ENCODE measurements at places on chromosomes 2 and 18. TPM values are rescaled to one million over a fixed set of nuclear protein-coding genes. Genes with fewer than 3 reads are reported as not detected.

The XDH gene
- total RNA-seq = 0.26 TPM

- no peak for DNase-seq
Observed at GRCh38 chr18:58076052-58076451, 32.0 kb downstream of the NEDD4L start.

The SERPINB2 gene
- 6.6 TPM for total RNA-seq

DNA sequence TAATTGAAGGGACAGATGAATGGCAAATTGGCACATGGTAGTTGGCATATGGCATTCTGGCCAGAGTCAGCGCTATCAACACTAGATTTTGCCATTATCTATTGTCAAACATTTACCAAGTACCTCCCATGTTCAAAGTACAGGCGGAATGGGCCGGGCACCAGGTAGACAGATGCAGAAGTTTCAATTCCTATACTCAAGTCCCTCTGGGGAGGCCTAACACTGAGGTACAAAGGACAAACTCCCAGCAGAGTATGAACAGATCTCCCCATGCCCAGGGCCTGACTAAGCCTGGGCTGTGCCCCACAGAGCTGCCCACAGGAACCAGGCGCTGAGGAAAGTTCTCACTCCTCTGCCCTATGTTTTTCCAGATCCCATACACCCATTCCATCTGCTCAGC, 257.5 kb upstream of the KLHL29 start:
- no peak for DNase-seq

DNA sequence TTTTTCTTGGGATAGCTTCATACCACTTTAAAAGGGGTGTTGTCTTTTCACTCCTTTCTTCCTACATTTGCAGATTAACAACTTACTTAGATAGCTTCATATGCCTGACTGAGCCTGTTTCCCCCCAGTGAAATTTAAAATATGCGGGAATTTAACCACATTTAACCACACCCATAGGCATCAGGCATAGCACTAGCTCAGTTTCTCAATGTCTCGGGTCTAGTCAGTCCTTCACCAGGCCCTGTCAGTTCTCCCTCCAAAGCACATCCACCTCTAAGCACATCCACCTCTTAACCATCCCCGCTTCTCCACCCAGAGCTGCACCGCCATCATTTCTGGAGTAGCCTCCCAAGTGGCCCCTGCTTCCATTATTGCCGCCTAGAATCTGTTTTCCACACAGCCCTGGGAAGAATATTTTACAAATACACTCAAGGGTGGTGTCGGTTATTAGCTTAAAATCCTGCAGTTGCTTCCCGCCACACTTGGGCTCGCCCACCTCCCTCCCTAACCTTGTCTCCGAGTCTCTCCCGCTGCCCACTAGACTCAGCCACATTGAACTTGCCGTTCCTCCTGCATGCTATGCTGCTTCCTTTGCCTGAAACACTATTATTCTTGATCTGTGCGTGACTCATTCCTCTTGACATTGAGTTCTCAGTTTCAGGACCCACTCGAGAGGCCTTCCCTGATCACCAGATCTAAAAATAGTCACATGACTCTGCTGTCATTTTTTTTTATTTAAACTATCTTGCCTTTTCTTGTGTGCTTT, 68.3 kb downstream of the SPTBN1 start:
- DNase-seq = no peak

The CMPK2 gene
- total RNA-seq = 8.7 TPM

- no peak for DNase-seq
Observed at GRCh38 chr2:160039166-160039903, 23.1 kb downstream of the PLA2R1 start.

The RAB17 gene
- 0.87 TPM for total RNA-seq

- DNase-seq = no peak
Observed at GRCh38 chr2:168254158-168254935, 7.0 kb upstream of the STK39 start.

GRCh38 chr2:55175254-55176093, 56.6 kb downstream of the CLHC1 start:
- no peak for DNase-seq

DNA sequence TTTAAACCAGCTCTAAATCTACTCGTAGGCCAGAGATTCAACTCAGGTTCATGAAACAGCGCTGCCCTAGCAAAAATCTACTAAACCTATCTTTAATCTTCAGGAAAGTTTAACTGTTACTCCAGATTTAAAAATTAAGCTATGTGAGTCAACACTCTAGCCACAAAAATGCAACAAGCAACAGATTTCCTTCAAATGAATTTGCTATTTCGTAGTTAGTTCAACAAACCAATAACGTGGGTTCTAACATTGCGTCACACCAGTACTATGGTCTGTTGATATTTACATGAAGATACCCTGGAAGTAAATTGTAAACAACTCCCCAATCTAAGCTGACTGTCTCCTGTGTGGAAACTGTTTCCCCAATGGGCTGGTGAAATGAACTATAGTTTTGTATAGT, 71.2 kb downstream of the FIGN start:
- no peak for DNase-seq

GRCh38 chr2:6368281-6368680, 497.4 kb downstream of the CMPK2 start:
- DNase-seq = no peak

The GTF2A1L gene
- not detected for total RNA-seq

DNA sequence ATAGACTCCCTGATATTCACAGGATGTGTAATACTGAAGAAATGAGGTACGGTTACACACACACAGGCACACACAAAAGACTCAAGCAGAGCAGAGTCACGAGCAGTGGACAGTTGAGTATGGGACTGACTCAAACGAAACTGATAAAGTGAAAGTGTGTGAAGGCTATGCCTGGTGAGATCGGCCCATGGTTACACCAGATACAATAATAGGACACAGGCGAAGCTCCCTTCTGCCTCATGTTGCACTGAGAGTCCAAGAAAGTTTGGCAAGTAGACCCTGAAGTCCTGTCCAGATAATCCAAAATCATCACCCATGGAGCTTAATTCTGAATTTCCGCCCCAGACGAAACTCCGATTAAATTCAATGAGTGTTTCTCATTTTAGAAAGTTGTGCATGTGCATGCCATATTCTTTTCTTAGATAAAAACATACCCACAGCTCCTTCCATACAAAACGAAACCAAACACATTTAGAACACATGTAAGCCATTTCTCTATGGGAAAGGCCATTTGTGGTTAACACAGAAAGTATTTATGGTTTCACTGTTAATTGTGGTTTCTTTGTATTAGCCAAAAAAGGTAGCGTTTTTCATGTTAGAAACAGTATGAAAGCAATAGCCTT, 567.6 kb downstream of the PLCL1 start:
- DNase-seq = no peak

GRCh38 chr2:212034841-212035585, 503.6 kb downstream of the ERBB4 start:
- DNase-seq = no peak

DNA sequence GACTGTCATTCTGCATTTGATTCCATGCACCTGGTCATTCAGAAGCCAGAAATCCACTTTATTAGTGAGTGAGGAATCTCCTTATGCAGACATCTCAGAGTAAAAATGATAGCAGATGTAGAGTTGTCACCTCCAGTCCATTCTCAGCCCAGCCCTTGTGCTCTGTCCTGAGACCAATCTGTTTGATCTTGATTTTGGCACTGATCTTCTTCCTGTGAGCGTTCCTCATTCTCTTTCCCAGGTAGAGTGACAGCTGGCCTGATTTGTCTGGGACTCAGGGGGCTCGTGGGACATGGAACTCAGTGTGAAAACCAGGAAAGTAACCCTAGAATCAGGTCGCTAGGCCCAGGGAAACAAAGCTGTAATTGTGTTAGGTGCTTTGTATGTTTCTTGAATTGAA, 8.9 kb downstream of the ARHGAP25 start:
- no peak for DNase-seq

DNA sequence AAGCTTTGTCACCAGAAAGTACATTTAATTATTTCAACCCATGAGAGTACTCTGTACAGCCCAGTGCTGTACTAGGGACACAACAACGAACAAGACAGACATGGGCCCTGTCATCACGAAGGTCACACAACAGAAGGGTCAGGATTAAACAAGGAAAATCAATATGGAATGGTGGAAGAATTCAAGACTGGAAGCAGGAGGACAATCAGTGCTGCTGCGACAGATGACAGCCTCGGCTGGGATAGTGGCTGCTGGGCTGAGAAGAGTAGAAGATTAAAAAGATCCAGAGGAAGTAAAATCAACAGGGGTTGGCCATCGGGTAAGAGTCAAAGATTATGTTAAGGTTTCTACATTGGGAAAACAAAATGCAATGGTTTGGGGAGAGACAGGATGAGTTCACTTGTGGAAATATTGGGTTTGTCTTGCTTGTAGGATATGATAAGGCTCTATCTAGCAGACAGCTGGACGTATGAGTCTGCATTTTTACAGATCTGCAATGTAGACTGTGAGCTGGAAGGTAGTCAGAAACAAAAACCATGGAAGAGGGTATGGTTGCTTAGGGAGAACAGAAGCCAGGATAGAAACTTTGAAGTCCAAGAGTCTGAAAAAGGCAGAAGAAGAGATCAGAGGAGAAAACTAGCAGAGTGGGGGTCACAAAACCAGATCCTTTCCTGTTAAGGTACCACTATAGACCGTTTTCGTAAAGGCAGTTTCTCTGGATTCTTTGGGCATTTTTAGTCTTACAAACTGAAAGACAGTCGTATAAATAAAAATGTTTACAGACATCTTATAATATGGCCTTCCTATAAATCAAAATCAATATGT, 84.1 kb downstream of the PRELID3A start:
- DNase-seq = no peak

The ACTG2 gene
- 13.2 TPM for total RNA-seq

GRCh38 chr2:73292906-73293533, 328 bp downstream of the EGR4 start:
- no peak for DNase-seq

The PDCD1 gene
- total RNA-seq = 0.42 TPM

GRCh38 chr18:22063102-22063501, 106.3 kb upstream of the GATA6 start:
- no peak for DNase-seq

DNA sequence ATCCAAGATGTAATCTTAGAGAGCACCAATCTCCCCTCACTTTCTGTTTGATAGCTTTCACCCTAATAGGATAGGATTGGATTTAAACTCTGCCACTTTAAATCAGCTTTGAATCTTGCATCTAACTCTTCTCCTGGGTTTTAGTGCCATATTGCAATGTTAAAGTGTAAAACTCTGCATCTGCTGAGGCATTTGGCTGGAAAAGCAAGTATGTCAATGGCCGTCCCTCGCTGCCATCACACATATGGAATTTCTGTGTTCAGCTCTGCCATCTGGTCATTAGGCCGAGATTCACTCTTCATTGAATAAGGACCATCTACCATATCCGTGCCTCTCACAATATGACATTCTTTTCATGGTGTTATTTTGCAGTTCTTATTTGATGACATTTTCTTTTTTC, 728.1 kb upstream of the PIK3C3 start:
- no peak for DNase-seq

DNA sequence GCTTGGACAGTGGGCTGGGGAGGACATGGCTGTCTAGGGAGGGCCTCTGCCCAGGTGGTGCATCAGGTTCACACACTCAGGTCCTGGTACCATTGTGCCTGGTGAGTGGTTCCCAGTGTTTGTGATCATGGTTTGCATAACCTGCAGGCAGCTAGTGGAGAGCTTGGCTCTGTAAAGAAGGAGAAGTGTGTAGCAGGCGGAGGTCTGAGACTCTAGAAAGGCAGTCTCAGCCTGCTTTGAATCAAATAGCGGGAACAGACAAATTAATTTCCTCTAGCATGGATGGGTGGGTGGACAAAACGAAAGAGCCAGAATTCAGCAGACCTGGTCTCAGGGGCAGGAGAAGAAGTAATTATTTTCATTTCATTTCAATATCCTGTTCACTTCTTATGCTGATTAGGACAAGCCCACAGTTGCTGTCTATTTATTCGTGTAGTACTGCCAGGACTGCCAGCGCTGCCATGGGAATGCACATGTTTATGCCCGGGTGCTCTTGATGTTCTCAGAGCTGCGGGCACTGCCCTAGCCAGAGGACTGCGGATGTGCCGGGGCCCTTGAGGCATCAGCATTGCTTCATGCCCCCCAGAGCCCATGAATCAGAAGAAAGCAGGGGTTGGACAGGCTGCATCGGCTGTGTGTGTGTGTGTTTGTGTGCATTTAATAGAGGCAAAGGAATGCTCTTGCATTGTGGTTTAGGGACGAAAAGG, 45.4 kb upstream of the DLX2 start:
- no peak for DNase-seq

GRCh38 chr2:28341208-28341891, 51.3 kb upstream of the FOSL2 start:
- DNase-seq = no peak

The TMEM178A gene
- total RNA-seq = 1.5 TPM

The TET3 gene
- 12.0 TPM for total RNA-seq

The FBLN7 gene
- total RNA-seq = 5.3 TPM

The ATP5F1A gene
- 303 TPM for total RNA-seq

DNA sequence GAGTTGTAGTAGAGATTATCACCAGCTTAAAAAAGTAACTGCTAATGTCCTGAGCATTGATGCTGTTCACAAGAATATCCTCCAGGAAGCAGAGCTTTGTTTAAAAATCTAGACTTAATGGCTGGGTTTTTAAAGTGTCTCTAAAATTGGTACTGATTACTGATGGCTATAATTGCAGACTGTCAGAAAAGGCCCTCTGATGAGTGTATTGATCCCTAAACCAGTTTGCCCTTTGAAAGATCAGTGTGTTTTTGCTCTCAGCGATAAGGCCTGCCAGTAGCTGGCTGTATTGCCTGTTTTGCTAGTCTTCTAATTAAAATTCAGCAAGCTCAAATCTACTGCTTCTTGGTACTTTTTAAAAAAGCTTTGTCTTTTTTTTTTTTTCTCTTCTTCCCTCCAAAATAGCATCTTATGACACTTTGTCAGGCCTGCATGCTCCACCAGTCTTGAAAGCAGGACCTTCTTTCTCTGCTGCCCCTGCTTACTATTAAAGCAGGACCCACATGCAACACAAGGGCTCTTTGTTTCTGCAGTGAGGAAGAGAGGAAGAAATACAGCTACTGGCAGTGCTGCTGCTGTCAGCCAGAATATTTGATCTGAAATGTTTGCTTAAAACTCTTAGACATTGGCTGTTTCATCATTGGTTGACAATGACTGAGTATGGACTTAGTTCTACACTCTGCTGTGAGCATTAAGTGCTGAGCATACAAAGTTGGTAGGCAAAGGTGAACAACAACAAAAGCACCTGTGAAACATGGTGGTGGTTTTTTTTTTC, 1.8 kb downstream of the SEC11C start:
- DNase-seq = no peak

DNA sequence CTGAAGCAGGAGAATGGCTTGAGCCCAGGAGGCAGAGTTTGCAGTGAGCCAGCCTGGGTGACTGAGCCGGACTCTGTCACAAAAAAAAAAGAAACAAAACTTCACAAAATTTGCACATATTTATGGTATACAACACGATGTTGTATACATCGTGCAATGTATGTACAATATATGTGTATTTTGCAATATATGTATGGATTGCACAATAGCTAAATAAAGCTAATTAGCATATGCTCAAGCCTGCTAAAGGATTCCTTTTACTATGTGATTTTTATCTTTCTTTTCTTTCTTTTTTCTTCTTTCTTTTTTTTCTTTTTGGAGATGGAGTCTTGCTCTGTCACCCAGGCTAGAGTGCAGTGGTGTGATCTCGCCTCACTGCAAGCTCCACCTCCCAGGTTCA, 368.0 kb upstream of the FAM98A start:
- DNase-seq = no peak
